Mucosa of gallbladder (tissue), 1 donor: ENCODE measurements at places on chromosomes 12 and 14. TPM values are rescaled to one million over a fixed set of nuclear protein-coding genes. Genes with fewer than 3 reads are reported as not detected.

DNA sequence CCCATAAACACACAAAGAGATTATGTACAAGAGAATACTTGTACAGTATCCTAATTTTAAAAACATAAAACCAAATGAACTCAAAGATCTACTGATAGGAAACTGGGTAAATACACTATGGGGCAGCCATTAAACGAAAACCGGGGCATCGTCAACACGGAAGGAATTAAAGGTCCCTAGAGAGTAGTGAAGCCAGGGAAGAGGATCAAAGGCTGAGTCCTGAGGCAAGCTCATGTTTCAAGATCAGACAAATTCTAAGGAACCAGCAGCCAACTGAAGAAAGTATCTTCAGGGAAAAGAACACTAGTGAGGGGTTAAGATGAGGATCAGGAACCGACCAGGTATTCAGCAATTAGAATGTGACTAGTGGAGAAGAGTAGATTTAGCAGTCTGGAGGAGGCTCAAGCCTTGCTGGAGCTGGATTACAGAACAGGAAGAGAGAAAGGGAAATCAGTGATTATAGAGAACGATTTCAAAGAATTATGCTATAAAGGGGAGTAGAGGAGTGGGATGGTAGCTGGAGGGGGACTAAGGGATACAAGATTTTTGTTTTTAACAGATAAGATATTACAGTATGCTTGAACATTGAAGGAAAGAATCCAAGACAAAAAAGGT is 23.7 kb downstream of the SEL1L start:
- DNase-seq: no peak

DNA sequence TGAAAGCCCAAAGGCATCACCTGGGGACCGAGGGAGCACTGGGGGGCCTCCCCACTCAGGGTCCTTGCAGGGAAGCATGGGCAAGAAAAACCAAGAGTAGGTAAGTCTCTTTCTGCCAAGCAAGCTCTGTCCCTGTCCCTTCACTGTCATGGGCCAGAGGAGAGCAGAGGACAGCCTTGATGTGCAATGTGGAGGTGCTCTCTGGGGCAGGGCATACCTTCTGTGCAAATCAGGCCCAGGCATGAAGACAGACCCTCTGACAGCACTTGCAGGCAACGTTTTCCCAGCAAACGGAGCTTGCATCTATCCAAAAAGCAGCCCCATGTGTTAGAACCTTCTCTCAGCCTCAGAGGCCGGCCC is 192.5 kb upstream of the PWP1 start:
- no peak for DNase-seq

GRCh38 chr14:82694820-82695219 is 1161.2 kb upstream of the SEL1L start:
- DNase-seq: no peak

GRCh38 chr12:106113824-106114446 is 24.8 kb downstream of the NUAK1 start:
- DNase-seq: no peak

DNA sequence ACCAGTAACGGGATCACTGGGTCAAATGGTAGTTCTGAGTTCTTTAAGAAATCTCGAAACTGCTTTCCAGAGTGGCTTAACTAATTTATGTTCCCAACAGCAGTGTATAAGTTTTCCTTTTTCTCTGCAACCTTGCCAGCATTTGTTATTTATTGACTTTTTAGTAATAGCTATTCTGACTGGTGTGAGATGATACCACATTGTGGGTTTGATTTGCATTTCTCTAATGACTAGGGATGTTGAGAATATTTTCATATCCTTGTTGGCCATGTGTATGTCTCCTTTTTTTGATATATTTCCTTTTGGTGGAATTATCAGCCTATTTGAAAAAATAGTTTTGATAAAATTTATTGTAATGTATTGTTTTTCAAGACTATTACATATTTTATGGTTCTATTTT is 701.2 kb upstream of the FBXO33 start:
- DNase-seq: no peak

- no peak for DNase-seq
These were observed 4.1 kb downstream of the C12orf75 start for GRCh38 chr12:105334582-105334981.

GRCh38 chr14:101926620-101927019 is 37.8 kb upstream of the DYNC1H1 start:
- DNase-seq: no peak

The KRT73 gene
- not detected for total RNA-seq

The GLIPR1L1 gene
- not detected for total RNA-seq

The STAB2 gene
- 1.4 TPM for total RNA-seq
